Right ventricle myocardium inferior (tissue), 1 donor: ENCODE measurements at places on chromosomes 4 and X. TPM values are rescaled to one million over a fixed set of nuclear protein-coding genes. Genes with fewer than 3 reads are reported as not detected.
A peak's percentile ranks its signal among the peaks of the same experiment; 100 is the strongest.

DNA sequence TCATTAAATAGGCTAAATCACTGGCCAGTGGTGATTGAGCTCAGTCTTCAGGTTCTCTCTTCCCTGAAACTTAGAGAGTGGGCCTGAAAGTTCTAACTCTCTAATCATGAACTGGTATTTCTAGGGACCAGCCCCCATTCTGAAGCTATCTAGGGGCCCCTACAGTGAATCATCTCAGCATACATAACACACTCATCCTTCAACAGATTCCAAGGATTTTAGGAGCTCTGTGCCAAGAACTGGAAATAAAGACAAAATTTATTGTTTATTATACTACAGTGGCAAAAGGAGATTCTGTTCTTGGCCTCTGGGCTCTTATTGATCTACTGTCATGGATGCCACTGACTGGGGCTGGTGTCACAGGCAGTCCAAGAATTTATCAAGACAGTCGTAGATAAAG, 263.8 kb upstream of the IGFBP7 start:
- DNase-seq, result no peak

DNA sequence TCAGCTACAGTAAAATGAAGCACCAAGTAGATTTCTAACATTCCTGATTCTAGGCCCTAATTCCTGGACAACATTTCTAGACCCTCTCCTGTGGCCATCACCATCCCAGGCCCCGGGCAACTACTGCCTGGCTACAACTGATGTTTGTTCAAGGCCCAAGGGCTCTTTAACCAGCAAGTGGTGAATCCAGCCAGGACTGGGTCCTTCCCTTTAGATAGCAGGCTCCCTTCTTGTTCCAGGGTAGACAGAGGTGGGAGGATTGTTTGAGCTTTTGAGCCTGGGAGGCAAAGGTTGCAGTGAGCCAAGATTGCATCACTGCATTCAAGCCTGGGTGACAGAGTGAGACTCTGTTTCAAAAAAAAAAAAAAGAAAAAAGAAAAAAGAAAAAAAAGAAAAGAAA, 12.7 kb upstream of the AADAT start:
- no peak for DNase-seq

- DNase-seq, result no peak
These were observed 38.3 kb downstream of the MGARP start for GRCh38 chr4:139241784-139242151.

DNA sequence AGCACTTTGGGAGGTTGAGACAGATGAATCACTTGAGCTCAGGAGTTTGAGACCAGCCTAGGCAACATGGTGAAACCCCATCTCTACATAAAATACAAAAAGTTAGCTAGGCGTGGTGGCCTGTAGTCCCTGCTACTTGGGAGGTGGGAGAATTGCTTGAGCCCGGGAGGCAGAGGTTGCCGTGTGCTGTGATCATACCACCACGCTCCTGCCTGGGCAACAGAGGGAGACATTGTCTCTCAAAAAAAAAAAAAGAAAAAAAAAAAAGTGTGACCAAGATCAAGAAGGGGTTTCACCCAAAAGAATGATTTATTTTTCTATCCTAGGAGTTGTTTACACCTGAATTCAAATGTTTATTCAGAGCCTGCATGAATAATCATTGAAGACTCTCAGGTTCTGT, 572.4 kb upstream of the GALNT7 start:
- DNase-seq, result no peak

DMRTC1 gene
- not detected for total RNA-seq

GRCh38 chr4:27490315-27490714, 629.7 kb downstream of the STIM2 start:
- no peak for DNase-seq

DCX gene
- not detected for total RNA-seq

GRCh38 chr4:98771959-98772632, 113.7 kb upstream of the TSPAN5 start:
- no peak for DNase-seq

DNA sequence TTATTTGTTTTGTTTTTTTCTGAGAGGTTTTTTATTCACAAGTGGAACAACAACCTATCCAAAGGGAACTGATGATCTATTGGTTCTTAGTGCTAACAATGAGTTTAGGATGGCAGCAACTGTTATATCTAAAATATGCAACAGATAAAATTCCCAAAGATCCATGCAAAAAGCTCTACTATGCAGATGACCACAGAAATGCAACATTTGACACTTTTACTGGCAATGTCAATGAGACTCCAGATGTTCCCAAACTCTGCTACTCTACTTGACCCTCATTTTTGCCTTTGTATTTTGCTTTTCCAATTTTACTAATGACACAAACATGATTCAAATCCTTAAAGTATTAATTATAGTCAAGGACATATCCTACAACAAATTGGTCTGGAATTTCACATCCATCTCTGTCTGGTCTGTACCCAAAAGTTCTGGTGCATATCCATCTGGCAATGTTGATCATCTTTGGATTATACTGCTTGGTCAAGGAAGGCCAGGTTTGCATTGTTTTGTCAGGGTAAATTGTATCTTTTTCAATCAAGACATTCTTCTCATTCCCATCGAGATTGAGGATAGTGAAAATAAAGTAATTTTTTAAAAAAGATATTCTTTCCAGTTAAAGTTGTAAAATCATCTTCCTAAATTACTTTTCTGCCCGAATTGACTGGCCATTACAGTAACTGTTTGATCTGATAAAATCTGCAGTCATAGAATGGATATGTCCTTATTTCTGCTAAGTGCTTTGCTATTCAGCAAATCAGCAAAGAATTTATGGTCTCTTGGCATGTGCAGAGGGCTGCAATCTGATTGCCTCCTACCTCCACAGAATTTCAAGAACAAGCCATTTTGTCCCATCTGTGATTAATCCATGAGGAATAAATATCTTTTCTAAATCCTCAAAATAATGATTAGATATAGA, 73.6 kb downstream of the FGFBP1 start:
- DNase-seq, result no peak

DNA sequence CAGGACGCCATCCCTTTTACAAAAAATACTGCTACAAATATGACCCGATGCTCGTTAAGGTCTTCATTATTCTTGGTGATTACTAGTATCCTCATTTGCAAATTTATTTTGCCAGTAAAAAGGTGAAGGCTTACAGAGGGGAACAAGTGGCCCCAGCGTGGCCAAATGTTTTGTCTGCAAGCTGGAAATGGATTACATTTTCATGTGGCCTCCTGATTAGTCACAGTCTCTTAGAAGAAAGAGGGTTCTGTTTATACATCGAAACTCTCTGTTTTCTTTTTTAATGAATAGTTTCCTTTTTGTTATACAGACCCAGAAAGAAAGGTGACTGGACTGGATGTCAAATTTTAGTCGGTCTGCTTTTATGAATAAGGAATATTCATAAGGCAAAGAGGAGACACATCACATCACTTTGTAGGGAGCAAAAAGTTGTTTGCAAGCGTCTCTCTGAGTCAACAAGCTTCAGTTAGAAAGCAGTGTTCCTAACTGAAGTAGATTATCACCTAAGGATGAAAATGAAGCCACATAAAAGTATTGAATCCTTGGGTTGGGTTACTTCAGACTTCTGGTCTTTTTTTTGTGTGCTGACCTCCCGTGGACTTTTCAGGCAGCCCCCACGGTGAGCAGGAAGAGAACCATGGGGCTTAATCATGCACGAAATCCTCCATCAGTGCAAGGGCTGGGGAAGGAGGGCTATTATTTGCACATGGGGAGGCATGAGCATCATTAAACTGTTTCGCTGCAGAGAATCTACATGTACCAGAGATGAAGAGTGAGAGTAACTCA, 125.6 kb downstream of the ARSF start:
- DNase-seq, result no peak

DNA sequence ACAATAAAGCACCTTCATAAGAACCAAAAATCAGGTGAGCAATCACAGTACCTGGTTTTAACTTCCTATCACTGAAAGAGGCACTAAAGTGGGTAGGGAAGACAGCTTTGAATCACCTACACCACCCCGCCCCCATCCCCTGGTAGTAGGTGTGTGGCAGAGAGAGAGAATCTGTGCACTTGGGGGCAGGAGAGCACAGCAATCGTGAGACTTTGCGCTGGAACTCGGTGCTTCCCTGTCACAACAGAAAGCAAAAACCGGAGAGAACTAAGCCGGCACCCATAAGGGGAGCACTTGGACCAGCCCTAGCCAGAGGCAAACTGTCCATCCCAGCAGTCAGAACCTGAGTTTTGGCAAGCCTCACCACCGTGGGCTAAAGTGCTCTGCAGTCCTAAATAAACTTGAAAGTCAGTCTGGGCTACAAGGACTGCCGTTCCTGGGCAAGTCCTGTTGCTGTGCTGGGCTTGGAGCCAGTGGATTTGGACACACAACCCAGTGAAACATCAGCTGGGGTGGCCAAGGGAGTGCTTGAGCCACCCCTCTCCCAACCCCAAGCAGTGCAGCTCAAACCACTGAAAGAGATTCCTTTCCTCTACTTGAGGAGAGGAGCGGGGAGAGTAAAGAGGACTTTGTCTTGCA, 32.1 kb downstream of the NDUFB11 start:
- no peak for DNase-seq

CYLC1 gene
- total RNA-seq, result not detected

HSD17B13 gene
- total RNA-seq, result 0.22 TPM

- DNase-seq, result peak; percentile 90
These were observed 4.3 kb downstream of the BLOC1S4 start for GRCh38 chr4:6720202-6720699.

DNA sequence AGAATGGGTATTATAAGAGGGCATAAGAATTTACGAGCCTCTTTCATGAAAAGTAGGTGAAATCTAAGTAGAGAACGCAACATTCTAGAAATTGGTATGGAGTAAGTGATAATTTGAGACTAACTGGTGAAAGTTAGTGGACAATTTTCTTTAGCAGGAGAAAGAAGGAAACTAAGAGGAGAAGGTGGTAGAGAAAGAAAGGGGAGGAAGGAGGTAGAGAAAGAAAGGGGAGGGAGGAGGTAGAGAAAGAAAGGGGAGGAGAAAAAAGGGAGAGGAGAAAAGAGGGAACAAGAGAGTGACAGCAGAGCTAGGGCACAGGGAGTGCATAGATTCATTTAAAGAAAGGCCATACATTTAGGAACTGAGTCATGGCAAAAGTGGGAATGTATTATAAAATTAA, 94.1 kb downstream of the RNF150 start:
- no peak for DNase-seq

AWAT2 gene
- not detected for total RNA-seq

DNA sequence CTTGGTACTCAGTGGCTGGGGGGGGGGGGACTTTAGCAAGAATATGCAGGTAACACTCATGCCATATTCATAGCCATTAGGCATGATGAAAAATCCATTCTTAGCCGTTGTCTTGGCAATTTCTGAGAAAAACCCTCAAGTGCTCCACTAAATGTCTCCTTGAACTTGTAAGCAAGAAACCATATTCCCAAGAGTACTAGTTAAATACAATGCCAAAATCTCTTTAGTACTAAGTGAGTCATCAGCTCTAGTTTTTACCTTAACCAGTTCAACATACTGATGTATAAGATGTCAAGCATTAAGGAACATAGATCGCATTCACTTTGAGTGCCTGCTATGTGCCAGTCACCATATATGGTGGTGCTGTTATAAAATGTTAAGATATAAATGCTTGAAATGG, 27.5 kb downstream of the UBE2D3 start:
- no peak for DNase-seq

GJB1 gene
- not detected for total RNA-seq

SSX4B gene
- not detected for total RNA-seq

- no peak for DNase-seq
These were observed 332.6 kb downstream of the ARHGAP10 start for GRCh38 chr4:148064451-148064850.

- DNase-seq, result no peak
These were observed 52.7 kb upstream of the TET2 start for GRCh38 chr4:105093975-105094374.

GRCh38 chr4:18442957-18443356, 421.4 kb upstream of the LCORL start:
- no peak for DNase-seq

DNA sequence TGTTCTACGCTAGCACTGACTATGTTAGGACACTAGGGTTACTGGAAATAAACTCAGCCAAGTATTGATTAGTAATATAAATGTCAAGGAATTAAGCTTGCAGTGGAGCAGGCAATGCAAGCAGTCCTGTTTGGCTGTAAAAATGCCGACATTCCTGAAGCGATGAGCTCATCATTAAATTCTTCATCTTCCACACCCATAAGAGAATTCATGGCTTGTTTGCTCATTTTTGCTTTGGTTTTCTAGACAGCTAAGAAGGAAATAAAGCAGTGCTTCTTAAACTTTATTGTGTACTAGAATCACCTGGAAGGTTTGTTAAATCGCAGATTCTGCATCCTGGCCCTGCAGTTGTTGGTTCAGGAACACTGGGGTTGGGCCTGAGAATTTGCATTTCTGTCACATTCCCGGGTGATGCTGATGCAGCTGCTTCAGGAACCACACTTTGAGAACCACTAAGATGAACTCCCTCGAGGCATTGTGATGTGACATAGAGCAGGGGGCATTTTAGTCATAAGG, 17.8 kb downstream of the ANXA3 start:
- no peak for DNase-seq

- no peak for DNase-seq
These were observed 2.8 kb upstream of the AWAT1 start for GRCh38 chrX:70231666-70232065.

DNA sequence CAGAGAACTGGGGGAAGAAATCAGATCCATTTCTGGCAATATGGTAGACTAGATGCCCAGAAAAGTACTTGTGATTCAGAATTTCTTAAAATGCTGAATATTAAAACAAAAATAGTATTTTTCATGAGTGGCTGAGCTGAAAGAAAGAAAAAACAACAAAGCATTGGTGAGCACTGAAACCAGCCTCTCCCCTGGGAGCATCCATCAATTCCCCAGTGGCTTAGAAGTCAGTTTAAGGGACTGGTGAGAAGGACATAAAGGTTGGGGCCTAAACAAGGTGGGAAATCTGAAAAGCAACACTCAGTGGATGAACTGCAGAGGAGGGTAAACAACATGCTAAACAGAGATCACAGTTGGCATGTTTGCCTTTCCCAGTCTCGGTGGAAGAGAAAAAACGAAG, 20.4 kb downstream of the LRBA start:
- no peak for DNase-seq

- no peak for DNase-seq
These were observed 21.9 kb upstream of the ANXA3 start for GRCh38 chr4:78529569-78530209.

DNA sequence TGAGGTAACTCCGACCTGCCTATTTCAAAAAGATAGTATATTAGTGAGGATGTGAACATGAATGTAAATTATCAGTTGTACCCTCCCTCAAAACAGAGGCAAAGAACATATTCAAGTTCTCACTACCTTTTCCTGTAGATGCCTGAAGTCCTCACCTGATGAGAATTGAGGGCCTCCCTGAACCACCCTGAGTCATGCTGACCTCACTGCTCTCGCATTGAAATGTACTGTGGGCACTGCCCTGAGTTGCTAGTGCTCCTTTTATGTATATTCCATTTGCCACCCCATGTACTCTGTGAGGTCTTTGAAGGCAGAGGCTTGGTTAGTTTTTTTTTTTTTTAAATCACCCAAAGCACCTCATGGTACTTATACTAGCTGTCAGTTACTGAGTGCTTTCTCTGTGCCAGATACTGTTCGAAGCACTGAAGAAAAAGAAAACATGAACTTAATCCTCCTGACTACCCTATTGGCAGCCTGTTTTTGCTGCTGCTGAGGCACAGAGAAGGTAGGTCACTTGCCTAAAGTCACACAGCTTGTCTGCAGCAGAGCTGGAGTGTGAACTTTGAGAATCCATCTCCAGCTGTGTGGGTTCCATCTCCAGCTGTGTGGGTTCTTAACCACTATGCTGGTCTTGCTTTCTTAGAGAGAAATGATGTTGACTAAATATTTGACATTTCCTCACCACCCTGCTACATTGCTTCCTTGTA, 253.1 kb upstream of the GPC4 start:
- DNase-seq, result no peak
